ENCODE measurements at places on chromosomes 1 and 21. TPM values are rescaled to one million over a fixed set of nuclear protein-coding genes. Genes with fewer than 3 reads are reported as not detected.

The FMO3 gene
- polyA plus RNA-seq, result 9.0 TPM

DNA sequence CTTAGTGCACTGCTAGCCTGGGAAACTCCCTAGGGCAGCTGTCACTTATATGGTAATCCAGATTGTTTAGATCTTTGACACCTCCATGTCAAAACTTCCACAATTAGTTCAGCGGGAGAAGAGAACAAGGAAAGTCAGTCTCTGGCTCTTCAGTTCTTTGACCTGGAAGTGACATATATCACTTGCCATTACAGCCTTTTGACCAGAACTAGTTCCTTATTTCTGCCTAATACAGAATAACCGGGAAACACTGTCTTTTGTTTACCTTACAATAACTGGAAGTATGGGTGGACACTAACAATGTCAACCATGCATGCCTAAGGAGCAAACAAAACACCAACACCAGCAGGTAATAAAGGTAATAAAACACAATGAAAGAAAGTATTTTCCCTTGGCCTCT is 68.3 kb downstream of the C4BPA start:
- no peak for DNase-seq

DNA sequence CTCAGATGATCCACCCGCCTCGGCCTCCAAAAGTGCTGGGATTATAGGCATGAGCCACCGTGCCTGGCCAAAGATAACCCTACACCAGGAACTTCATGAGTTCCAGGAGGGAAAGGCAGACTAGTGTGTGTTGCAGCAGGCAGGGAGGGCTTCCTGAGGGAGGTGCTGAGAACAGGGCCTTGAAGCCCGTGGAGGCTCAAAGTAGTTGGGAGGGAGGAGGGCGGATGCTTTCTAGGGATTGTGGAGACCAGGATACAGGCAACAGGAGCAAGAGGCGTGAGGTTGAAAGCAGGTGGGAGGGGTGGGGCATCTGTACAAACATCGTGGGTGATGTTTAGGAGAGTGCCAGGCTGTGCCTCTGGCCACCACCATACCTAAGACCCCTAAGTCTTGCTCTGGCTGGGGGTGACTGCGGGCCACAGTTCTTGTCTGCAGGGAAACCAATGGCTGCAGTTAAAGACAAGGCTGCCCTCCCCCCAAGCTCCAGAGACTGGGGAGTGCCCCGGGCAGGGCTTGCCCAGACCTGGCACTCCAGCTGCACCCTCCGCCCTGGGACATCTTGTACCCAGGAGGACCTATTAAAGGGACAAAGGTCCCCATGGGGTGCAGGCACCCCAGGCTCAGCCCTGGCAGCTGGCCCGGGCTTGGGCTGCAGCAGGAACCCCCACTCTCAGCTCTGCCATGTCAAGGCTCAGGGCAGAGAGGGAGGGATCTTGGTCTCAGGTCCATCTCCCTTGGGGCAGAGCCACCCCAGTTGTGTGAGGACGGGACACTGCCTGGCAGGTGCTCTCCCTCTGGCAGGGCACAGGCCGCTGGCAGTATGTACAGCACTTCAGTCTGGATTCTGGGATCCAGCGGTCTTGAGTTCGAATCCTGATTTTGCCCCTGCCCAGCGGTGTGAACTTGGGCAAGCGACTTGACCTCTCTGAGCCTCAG is 22.1 kb upstream of the CASZ1 start:
- no peak for DNase-seq

GRCh38 chr1:2563205-2563604 is 7.0 kb downstream of the TNFRSF14 start:
- DNase-seq, result no peak
